ENCODE measurements at places on chromosomes 2 and 18.

DNA sequence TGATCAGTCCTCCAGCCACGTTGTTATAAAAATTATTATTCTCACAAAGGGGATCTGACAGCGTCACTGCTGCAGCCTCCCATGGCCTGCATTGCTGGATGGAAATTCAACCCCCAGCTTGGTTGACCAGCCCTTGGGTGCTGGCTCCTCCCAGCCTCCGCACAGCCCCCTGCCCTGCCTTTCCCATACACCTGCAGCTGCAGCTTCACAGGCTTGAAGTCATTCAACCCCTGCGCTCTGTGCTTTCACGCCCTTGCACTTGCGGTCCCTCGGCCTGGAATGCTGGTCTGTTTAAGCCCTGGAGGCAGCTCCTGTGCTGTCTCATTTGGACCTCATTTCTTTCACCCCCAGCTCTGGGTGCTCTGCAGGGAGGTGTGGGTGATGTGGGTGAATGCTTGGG, 860 bp upstream of the CD8A start:
- DNase-seq = peak; percentile 59

DNA sequence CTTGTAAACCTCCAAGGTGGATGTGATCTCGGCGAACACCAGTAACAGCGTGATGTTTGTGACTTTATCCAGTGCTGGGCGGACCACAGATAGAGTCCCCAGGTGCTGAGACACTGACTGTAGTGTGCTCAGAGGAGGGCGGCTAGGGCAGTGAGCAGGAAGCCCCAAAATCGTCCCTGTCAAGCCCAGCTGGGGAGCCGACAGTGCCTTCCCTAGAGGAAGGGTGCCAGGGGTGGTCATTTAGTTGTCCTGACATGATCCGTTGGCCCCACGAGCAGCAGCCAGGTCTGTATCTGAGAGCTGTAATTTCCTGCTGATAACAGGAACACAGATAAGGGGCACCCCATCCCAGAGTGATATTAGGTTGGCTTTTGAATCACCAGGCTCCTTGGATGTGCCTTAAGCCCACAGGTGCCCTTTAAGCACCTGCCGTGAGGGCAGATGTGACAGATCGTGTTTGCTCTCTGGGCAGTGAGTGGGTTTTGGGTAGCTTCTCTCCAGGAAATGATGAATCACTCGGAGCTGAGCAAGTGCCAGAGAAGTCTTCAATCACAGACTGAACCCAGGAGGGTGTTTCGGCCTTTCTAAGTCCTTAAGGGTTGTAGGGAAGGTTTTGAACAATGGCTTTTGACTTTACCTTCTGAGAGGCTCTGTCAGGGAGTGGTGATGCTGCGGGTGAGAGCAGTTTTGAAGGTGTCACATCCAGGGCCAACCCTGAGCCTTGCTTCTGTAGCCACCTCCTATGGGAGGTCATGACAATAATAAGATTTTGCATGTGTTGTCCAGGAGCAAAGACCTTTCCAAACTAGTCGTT, 7.7 kb downstream of the LPIN1 start:
- DNase-seq = peak; percentile 56

DNA sequence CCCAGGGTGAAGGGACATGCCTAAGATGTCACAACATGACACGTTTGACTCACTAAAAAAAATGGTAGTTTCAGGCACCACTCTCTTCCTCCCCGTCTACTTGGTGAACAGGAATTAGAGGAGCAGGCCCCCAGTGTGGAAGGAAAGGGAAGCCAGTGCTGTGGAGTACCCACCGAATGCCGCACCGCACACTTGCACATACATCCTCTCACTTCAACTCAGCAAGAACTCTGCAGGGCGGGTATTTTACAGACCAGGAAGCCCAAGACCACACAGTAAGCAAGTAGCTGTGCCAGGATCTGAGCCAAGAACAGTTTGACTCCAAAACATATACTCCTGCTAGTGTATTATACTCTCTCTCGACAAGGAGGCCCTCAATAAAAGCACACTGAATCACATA, 69.8 kb downstream of the BCL2 start:
- no peak for DNase-seq

DNA sequence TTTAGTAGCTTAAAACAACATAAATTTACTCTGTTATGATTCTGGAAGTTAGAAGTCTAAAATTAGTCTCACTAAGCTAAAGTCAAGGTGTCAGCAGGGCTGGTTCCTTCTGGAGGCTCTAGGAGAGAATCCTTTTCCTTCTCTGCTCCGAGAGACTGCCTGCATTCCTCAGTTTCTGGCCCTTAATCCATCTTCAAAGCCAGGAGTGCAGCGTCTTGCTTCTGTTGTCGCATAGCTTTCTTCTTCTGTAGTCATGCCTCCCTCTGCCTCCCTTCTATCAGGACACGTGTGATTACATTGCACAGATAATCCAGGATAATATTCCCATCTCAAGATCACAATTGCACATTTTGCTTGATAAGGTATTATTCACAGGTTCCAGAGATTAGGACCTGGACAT, 35.1 kb downstream of the DAPL1 start:
- DNase-seq = no peak

DNA sequence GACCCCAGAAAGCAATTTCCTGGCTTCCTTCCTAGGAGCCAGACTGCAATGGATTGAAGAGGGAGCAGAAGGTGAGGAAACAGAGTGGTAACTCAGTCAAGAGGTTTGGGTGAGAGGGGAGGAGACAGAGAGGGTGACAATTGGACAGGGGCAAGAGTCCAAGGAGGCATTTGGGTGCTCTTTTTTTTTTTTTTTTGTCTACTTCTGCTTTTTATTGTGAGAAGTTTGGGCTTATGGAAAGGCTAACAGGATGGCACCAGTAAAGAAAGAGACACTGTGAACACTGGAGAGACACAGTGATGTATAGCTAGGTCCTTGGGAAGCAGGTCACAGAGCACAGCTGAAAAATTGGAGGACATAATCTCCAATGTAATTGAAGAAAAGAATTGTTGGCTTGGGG, 25.0 kb downstream of the CYBRD1 start:
- DNase-seq = no peak

DNA sequence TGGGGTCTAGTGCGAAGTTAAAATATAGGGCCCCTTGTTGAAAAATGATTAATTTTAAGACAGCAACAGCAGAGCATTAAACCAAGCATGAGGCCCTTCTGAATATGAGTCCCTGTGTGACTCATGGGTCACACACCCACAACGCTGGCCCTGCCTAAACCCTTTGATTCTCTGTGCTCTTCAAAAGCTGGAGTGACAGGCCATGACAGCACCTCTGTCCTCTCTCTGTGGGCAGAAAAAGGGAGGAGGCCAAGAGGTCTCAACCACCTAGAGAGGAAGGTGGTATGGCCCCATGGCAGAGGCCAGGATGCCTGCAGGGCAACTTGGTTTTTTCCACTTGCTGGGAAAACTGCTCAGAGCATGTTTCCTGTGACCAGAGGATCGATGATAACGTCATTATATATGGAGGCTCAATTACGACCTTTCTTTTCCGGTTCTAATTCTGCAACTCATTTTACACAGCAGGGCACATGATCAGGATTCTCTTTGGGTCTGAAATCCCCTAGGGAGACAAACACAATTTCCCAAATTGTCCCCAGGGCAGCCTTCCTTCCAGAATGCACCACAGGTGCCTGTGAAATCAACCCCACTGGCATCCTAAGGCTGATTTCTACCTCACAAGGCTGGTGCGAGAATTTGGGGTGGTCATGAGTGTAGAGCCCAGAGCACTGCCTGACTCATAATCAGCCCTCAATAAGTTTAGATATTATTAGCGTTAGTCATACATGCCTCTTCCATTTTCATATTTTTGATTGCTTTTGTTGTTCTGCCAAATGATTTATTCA, 102.0 kb upstream of the PPP1CB start:
- DNase-seq = no peak

- DNase-seq = no peak
These were observed 22.2 kb upstream of the TMEM87B start for GRCh38 chr2:112032689-112033465.

DNA sequence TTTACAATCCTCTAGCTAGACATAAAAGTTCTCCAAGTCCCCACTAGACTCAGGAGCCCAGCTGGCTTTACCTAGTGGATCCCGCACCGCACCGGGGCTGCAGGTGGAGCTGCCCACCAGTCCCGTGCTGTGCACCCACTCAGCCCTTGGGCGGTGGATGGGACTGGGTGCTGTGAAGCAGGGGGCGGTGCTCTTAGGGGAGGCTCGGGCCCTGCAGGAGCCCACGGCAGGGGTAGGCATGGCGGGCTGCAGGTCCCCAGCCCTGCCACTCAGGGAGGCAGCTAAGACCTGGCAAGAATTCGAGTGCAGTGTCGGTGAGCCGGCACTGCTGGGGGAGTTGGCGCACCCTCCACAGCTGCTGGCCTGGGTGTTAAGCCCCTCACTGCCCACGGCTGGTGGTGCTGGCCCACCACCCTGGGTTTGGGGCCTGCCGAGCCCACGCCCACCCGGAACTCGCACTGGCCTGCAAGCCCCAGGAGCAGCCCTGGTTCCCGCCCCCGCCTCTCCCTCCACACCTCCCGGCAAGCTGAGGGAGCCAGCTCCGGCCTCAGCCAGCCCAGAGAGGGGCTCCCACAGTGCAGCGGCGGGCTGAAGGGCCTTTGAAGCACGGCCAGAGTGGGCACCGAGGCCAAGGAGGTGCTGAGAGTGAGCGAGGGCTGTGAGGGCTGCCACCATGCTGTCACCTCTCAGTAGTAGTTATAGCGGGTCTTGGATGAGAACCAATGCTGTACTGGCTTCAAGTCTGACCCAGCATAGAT, 255.2 kb downstream of the CDH7 start:
- no peak for DNase-seq

DNA sequence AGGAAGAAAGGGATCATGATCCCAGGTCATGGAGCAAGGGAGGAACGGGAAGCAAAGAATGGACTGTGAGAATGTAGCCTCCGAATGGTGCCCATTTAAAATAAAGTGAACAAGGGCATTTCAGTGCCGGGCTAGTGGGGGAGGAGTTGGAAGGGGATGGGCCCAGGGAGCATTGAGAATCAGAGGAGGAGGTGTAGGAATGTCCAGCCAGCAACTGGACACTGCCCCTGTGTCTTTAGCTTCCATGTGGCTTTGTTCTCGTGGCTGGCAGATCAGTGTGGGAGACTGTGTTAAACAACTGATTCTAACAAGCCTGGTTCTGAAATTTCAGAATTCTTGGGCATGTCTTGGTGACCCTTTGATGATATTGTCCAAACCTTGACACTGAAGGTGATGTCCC, 1.4 kb upstream of the RNF103 start:
- DNase-seq = no peak

GRCh38 chr2:117935456-117935855, 78.4 kb downstream of the CCDC93 start:
- peak; percentile 28 for DNase-seq

DNA sequence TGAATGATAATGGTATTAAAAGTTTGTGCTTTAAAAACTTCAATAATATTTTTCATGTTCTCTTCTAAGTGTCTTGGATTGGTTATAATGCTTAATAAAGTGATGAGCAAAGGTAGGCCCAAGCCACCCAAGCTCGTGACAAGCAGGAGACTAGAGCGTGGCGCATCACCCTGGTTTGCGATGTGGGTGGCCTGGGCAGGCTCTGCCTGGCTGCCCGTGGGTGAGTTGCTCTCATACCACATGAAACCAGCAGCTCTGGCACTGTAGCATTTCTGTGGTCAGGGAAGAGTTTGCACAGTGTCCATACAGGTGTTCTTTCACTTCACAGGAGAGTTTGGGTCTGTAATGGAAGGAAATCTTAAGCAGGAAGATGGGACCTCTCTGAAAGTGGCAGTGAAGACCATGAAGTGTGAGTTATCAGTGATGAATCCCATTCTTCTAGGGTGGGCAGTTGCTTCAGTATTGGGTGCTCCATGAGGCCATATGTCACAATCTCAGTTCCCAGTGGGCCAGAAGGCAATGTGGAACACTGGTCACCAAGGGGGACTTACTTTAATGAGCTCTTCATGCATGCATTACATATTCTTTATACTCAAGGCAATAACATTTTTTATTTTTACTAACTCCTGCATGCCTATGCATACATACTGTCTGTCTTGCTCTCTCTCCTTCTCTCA, 51.4 kb upstream of the TMEM87B start:
- no peak for DNase-seq

GRCh38 chr2:12304564-12305171, 412.1 kb upstream of the TRIB2 start:
- no peak for DNase-seq

DNA sequence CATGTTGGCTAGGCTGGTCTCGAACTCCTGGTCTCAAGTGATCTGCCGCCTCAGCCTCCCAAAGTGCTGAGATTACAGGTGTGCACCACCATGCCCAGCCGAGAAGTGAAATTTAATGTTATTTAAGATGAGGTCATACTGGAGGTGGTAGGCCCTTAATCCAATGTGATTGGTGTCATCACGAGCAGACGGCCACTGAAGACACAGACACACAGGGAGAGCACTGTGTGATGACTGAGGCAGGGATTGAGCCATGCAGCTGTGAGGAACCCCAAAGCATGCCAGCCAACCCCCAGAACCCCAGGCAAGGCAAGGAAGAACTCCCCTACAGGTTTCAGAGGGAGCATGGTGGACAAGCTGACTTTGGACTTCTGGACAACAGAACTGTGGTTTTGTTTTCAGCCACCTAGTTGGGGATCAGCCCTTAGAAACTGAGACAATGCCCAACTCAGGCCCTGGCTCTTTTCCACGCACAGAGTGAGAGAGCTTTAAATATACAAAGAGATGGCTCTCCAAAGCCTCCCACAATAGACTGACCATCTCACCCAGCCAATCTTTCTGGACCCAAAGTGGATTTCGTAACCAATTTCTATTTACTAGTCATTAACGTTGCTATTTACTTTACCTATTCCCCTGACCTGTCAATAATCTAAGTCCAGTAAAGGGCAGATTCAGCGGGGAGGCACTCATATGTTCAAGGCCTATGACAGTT, 34.2 kb downstream of the TBC1D8 start:
- no peak for DNase-seq

DNA sequence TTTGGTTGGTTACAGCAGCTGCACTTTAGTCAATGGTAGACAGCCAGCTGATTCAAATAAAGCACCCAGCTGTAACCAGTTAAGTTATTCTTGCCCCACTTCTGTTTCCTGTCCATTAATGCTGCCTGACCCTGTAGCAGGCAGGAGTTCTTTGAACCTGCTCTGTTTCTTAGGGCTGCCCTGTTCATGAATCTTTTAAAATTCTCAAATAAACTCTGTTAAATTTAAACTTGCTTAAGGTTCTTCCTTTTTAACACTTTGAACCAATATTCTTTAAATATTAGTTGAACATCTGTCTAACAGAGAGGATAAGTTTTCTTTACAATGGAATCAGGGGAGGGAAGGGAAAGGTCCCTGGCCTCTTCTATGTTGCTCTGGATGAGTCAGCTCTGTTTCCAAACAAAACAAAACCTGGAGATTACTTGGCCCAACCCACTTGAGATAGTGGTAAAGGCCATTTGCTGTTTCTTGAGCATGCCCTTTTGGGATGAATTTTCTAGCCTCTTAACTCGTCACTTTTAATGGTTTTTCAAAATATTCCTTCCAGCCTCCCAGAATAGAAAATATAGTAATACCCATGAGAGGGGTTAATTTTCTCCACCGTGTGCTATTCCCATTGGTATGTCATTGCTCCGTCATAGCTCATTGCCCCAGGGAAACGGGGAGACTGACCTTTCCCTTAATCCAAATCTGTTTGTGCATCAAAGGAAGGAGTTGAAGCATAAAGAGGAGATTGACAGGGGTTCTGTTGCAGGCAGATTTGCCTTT, 112.1 kb upstream of the FHL2 start:
- no peak for DNase-seq

GRCh38 chr2:227260041-227260440, 65.0 kb upstream of the MFF start:
- DNase-seq = no peak

GRCh38 chr2:25297738-25298137, 44.0 kb downstream of the DNMT3A start:
- DNase-seq = peak; percentile 89

GRCh38 chr18:60809937-60810336, 437.4 kb upstream of the MC4R start:
- no peak for DNase-seq

Data from endodermal cell (in vitro differentiated cells).